NCI-H2081 (cell line): ENCODE measurements at places on chromosomes 2 and 18.

GRCh38 chr2:35463805-35464596 lies 891.6 kb upstream of the CRIM1 start:
- DNase-seq = no peak

- DNase-seq = no peak
These were observed 87.3 kb upstream of the HDAC4 start for GRCh38 chr2:239488125-239488524.

- DNase-seq = no peak
These were observed 52.0 kb downstream of the CDC42EP3 start for GRCh38 chr2:37619230-37619958.

DNA sequence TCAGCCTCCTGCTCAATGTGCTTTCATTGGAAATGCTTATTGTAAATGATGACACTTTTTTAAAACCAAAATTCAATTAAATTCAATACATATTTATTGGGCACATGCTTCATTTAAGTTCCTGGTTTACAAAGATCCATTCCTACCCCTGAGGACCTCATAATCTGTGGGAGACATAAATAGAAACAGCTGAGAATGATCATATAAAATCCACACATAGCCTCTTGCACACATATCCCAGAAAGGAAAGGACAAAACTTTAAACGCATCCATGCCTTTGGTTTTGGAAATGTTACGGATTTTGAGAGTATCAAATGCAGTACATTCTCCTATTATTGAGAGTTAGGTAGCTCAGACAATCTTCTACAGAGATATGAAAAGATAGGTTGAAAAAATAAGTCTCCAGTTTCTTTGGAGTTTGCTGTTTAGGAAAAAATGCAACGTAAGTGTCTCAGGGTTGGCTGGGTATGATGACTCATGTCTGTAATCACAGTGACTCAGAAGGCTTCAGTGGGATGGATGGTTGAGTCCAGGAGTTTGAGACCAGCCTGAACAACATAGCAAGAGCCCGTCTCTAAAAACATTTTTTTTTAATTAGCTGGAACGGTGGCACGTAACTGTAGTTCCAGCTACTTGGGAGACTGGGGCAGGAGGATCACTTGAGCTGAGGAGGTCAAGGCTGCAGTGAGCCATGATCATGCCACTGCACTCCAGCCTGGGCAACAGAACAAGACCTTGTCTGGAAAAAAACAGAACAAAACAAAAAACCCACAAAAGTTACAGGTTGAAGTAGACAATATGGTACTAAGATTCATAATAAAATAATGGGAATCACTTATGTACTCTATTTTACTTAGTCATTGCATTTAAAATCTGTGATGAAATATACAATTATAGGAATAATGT lies 3.9 kb upstream of the PRELID3A start:
- no peak for DNase-seq

DNA sequence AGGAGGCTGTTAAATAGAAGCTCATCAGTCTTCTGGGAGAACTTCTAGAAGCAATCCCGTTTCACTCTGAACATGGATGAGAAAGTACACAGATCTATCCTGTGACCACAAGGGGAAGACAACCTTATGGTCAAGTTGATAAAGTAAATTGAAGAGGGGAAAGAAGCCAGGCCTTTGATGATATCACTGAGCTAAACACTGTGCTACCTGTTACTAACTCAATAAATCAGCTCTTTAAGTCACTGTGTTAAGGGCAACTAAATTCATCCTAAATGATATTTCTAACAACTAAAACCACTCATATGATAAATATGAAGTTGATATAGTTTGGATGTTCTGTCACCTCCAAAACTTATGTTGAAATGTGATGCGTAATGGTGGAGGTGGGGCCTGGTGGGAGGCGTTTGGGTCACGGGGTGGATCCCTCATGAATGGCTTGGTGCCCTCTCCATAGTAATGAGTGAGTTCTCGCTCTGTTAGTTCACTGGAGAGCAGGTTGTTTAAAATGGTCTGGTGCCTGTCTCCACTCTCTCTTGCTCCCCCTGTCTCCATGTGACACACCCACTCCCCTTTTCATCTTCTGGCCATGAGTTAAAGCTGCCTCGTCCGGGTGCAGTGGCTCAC lies 23.6 kb downstream of the OLA1 start:
- DNase-seq = no peak

GRCh38 chr2:120820263-120820952 lies 84.7 kb downstream of the GLI2 start:
- DNase-seq = no peak

DNA sequence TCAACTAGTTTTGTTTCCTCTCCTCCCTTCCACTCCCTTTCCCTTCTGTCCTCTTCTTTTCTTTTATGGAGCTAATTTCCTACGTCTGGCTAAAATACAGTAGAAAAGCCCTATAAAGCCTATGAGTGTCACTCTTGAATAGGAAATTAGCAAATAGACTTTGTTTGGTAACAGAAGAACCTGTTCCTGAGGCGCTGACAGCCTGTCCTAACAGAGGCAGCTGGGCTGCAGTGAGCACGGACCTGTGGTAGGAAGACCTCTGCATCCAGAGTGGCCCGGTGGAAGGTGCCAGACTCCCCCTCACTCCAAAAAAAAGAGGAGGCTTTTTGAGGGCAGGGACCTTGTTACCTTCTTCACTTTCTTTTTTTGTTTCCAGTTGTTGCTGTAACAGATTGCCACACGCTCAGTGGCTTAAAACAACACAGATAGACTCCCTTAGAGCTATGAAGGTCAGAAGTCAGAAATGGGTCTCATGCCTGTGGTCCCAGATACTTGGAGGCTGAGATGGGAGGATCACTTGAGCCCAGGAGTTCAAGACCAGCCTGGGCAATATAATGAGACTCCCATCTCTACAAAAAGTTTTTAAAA lies 81.2 kb upstream of the TXNDC2 start:
- DNase-seq = no peak

- DNase-seq = no peak
These were observed 158.0 kb downstream of the CYP26B1 start for GRCh38 chr2:71989671-71990070.

- DNase-seq = no peak
These were observed 468.9 kb downstream of the PARD3B start for GRCh38 chr2:205014201-205014600.

- no peak for DNase-seq
These were observed 25.2 kb downstream of the PDIA6 start for GRCh38 chr2:10787176-10787968.

DNA sequence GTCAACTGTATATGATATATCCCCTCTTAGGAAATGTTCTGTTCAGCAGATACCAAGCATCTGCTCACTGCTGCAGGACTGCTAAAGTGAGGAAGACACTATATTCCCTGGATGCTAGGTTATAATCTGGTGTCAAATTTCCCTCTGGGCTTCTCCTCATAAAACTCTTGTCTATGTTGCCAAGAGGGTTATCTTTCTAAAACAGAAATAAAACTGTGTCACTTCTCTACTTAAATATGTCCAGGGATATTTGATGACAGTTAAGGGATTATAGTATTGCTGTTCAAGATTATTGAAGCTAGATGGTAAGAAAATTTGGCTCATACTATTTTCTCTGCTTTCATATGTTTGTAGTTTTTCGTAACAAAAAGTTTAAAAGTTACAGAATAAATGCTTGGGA lies 30.5 kb upstream of the SNRNP27 start:
- DNase-seq = no peak

- no peak for DNase-seq
These were observed 193.6 kb downstream of the NRXN1 start for GRCh38 chr2:50838316-50838715.

- DNase-seq = no peak
These were observed 315.7 kb upstream of the CWC22 start for GRCh38 chr2:180322781-180323180.

- no peak for DNase-seq
These were observed 6.0 kb upstream of the FAM98A start for GRCh38 chr2:33605056-33605455.

- no peak for DNase-seq
These were observed 63.8 kb downstream of the RTP5 start for GRCh38 chr2:241933179-241933911.
